ENCODE measurements at places on chromosomes 3 and 15.
A peak's percentile ranks its signal among the peaks of the same experiment; 100 is the strongest.

- no peak for DNase-seq
Observed at GRCh38 chr15:86526938-86527690, 447.4 kb downstream of the AGBL1 start.

DNA sequence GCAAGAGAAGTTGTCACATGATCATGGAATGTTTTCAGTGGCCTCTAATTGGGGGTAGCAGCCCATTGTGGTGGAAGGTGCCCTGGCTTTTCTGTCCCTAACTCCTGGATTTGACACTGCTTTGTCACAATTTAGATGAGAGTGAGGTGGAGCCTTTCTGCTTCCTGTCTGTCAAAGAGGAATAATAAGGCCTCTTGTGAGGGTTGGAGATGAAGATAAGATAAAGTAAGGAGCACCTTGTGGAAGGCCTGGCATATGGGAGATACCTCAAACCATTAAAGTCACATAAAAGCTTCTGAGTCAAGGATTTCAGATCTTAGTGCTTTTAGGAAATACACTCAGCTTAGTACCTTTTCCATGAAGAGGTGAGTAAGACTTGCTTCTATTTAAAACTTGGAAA lies 172.6 kb upstream of the FAM3D start:
- no peak for DNase-seq

- DNase-seq = peak; percentile 6
Observed at GRCh38 chr3:186002884-186003472, 65.2 kb upstream of the TRA2B start.

- DNase-seq = no peak
Observed at GRCh38 chr3:181899702-181900101, 188.0 kb downstream of the SOX2 start.

GRCh38 chr15:47439146-47440111 lies 277.9 kb upstream of the SEMA6D start:
- no peak for DNase-seq

DNA sequence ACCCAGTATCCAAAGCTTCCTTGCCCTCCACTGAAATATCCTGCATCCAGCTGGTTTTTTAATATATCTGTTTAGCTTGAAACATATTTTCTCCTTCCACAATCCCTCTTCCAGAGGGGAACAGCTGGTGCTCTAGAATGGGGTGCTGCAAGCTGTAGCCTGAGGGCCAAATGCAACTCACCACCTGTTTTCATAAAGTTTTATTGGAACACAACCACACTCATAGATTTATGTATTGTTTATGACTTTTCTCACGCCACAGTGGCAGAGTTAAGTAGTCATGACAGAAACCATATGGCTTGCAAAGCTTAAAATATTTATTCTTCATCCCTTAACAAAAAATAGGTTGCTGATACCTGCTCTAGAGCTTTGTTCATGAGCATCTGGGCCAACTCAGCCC lies 298.7 kb downstream of the CLSTN2 start:
- no peak for DNase-seq

GRCh38 chr3:118089563-118089962 lies 945.1 kb downstream of the IGSF11 start:
- peak; percentile 70 for DNase-seq

GRCh38 chr15:61229883-61230180 lies 730 bp upstream of the RORA start:
- DNase-seq = no peak

- DNase-seq = no peak
Observed at GRCh38 chr3:9550999-9551398, 2.6 kb downstream of the LHFPL4 start.

GRCh38 chr15:87142096-87142495 lies 1062.4 kb downstream of the AGBL1 start:
- DNase-seq = no peak

DNA sequence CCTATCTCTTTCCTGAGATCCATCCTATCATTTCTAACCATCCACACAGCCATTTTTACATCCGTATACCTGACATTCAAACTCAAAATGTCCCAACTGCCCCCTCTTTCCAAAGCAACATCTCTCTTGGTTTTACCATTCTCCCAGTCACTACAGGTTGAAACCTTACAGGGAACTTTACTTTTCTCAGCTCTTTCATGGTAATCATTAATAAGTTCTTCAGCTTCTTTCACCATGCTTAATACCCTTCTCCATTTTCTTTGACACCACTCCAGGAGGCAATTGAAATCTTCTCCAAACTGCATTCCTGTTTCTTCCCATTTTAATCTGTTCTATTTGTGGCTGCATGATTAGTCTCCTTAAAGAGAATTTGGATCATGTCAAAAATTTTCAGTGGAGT lies 352.5 kb downstream of the GAP43 start:
- DNase-seq = no peak

DNA sequence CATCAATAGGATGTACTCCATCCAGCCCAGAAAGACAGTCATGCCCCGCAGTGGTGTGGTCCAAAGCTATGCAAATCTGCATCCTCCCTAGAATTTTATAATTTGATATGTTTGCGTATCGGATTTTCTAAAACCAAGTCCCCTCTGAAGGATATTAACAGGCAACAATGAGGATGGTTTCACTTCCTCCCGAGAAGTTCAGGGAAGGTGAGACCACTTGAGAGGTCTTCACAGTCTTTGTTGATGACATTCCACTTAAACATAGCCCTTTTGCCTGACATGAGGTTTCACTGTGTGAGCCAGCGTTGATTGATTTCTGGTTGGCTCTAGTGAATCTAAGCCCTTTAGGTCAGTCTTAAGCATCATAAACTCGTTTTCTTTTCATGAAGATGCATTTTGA lies 276.1 kb downstream of the NR2F2 start:
- no peak for DNase-seq

DNA sequence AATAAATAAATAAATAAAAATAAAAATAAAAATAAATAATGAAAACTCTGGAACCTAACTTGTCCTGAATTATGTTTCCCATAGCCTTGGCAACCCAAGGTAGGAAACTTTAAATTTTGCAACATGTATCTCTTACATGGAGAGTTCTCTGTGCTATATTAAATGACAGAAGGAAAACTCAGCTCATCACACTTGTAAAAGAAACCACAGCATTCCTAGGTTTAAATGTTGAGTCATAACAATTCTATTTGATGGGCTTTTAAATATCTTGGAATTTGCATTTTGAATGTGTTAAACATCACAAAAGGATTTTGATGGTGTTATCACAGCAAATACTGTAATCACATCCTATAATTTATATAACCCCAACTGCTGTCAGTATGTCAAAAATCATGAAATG lies 144.2 kb downstream of the LRTM1 start:
- no peak for DNase-seq

GRCh38 chr3:14482271-14482721 lies 57.8 kb downstream of the GRIP2 start:
- DNase-seq = no peak

DNA sequence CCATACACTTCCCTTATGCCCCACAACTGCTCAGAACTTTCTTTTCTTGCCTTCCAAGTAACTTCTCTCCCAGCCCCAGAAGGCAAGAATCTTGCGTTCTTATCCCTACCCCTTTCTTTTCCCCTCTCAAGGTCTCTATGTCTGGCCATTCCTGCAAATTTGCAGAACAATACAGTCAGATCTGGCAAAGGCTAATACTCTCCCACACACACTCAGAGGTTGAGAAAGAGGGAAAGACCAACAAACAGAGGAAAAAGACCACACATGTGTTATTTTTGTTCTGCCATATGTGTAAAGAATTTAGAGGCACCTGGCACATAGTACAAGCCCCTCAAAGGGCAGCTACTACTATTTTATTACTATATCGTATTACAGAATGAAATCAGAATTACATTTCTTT lies 25.7 kb downstream of the GJD2 start:
- DNase-seq = no peak

DNA sequence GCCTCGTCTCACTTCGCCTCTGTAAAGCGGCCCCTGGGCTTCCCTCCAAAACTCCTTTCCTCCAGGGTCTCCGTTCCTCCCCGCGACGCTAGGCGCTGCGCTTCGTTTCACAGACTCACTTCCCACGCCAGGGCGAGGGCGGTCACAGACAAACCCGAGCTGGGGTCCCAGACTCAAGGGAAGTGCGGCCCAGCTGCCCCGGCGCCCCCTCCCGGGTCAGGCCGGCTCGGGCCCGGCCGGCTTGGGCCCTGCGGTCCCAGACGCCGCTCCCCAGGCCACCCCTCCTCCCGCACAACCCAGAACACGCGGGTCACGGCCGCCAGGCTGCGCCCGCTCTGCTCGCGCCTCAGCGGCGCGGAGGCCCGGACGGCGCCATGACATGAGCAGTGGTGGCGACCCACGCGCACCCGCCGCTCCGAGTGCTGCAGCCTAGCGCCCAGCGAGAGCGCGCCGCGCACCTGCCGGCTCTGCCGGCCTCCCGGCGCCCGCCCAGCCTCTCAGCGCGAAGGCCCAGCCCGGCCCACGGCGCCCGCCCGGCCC lies 547 bp downstream of the NUP210 start:
- DNase-seq = no peak

GRCh38 chr15:29687204-29687815 lies 135.0 kb downstream of the TJP1 start:
- DNase-seq = no peak

GRCh38 chr15:52085299-52085698 lies 27.3 kb downstream of the BCL2L10 start:
- DNase-seq = no peak

GRCh38 chr3:102205647-102206046 lies 229.2 kb upstream of the ZPLD1 start:
- no peak for DNase-seq

GRCh38 chr15:29170521-29170920 lies 99.1 kb downstream of the NSMCE3 start:
- DNase-seq = no peak

GRCh38 chr3:32973982-32974381 lies 22.5 kb downstream of the CCR4 start:
- DNase-seq = no peak

- DNase-seq = no peak
Observed at GRCh38 chr3:161599697-161600096, 103.1 kb downstream of the OTOL1 start.

- no peak for DNase-seq
Observed at GRCh38 chr15:74208901-74209559, 6.4 kb upstream of the STRA6 start.

DNA sequence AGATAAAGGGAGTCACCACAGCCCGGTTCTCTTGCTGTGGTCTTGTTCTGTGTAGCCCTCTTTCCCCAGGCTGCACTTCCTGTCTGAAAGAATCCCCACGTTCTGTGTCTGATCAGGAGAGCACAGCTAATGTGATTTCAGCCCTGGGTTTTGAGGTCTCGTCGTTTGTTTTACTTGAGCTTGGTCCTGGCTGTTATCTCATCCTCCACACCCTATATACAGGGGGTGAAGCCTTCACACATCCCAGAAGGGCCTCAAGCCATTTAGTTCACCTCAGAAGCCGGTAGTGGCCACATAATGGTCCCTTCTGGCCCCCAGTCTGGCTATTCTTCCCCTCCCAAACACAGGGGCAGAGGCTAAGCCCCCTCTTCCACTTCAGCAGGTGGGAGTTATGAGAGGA lies 115.6 kb downstream of the PDE8A start:
- no peak for DNase-seq

- peak; percentile 82 for DNase-seq
Observed at GRCh38 chr3:11530153-11530721, 113.5 kb downstream of the VGLL4 start.

DNA sequence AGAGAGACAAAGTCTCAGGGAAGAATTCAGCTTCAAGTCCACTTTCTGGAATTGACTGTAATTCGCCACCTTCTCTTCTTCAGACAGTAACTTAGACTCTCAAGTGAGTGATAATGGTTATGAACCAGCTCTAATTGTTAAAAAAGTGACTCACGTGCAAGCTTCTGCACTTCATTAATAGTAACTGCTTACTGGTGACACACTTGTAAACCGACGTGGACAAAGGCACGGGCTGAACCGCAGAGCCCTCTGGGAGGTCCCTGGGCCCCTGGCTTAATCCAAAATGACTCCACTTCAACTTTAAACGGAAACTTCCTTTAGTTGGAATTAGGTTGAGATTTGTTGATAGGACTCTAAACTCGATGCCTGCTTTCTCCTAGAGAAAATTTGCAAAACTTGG lies 17.0 kb downstream of the MUC4 start:
- DNase-seq = no peak

DNA sequence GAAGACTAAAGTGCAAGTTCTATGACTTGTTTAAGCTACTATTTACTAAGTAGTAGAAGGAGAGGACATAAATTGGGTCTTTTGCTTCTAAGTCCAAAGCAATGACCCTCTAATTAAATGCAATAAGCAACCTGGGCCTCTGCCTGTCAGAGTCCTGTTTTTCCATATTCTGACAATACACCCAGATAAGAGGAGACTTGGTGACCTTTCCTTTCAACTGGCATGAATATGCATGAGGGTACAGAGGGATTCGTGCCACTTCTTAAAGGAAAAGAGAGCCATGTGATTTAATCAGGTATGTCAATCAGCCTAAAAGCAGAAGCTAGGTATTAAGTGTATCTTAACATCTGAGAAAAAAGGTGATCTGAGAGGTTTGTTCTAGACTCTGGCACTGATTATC lies 50.7 kb upstream of the FGF7 start:
- DNase-seq = no peak

- no peak for DNase-seq
Observed at GRCh38 chr3:31536497-31536896, 3.8 kb downstream of the STT3B start.

GRCh38 chr3:176359211-176359610 lies 838.1 kb downstream of the TBL1XR1 start:
- DNase-seq = peak; percentile 5

DNA sequence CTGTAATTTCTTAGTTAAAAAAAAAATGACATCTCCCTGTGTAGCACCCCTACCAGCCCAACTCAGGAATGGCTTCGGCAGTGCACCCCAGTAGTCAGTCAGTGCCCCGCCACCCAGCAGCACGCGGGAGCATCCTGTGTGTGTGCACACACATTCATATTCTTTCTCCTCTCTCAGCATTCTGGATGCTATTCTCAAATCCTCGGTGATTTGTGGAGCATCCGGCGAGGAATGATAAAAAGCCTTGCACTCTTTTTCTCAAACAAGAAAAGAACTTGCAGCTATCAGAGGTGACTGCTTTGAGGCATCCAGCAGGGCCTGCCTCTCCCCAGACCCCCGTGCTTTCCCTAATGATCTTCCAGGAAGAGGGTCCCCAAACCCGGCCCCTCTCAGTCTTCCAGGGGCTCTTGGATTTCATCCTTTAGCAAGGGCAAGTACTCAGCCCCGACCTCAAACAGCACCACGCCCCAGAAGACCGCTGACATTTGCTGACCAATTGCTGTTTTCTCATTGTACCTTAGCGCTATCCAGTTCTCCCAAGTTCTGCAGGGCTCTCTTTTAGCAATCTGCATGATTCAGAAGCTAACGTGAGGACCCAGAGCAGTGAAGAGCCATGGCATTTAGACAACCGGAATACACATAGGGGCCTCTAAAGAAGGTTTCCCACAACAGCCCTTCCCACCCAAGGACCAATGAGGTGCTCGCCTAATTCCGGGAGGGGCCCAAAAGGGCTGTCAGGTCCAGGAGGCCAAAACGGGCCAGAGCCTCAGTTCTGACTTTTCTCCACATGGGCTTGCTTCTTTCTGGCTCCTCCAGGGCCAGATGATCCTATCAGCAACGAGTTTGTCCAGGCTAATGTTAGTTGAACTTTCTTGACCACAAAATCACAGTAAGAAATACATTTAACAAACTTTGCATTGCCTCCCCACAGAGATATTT lies 72.2 kb downstream of the FAM174B start:
- no peak for DNase-seq

- no peak for DNase-seq
Observed at GRCh38 chr3:57726397-57726796, 29.7 kb upstream of the SLMAP start.

- DNase-seq = peak; percentile 20
Observed at GRCh38 chr3:142501004-142501926, 53.4 kb upstream of the XRN1 start.

GRCh38 chr3:39295184-39295775 lies 15.4 kb upstream of the CX3CR1 start:
- DNase-seq = no peak

All from RWPE1 (cell line).